Nephron progenitor cell (in vitro differentiated cells): ENCODE measurements at places on chromosomes 7 and 10.

GRCh38 chr7:124022551-124022950 lies 10.3 kb downstream of the TMEM229A start:
- no peak for DNase-seq

GRCh38 chr10:30000802-30001571 lies 58.4 kb downstream of the JCAD start:
- DNase-seq = no peak

- DNase-seq = no peak
Observed at GRCh38 chr10:23496727-23497126, 57.9 kb downstream of the OTUD1 start.

DNA sequence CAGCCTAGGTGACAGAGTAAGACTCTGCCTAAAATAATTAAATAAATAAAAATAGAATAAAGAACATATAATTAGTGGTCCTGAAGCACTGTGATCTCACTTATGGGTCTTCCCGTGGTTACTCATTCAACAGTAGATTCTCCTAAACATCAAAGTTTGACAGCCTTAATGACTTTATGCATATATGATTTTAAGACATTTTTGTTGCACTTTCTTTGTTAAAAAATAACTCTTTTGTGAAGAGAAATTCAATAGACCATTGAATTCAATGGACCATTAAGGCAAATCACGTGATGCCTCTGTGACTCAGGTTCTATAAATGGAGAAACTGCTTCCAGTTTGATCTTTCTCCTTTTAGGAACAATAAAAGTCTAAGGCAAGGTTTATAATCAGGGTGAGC lies 59.6 kb downstream of the ATOH7 start:
- no peak for DNase-seq

DNA sequence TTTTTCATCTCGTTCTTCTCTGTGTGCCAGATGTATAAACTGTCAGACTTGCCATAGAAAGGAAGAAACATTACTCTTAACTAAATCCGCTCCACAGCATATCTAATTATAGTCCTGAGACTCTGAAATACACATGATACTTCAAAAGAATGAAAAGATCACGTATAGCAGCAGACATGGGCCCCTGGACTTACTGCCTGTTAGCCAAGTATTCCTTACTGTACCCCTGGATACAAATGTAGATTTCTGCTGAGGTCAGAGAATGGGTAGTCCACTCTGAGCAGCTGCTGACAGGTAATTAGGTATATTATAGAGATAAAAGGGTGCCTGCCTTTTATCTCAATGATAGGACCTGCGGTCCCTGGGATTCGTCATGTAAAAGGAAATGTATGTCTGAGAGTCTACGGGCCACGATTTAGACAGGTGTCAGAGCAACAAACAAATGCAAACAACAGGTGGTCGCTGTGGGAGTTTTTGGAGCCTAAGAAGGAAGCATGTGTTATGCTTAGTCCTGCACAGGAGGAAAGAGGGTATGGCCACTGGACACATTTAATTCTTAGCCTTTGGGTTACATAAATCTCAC lies 69.4 kb downstream of the VOPP1 start:
- no peak for DNase-seq

DNA sequence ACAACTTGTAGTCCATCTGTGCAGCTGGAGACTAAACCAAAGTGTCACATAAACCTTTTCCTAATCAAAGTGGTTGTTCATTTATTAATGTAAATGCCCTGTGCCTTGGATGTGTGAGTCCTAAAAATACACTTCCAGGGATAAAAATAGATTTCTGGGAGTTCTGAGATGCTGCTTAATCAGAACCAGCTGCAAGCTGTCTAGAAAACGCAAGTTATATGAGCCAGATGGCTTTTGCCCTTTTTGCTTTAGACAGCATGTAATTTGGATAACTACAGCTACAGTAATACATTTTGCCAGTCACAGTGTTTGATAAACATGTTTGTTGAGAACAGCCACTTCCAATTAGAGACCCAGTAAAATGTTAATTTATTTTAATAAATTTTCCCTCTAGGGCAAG lies 185.1 kb upstream of the PRPS1L1 start:
- no peak for DNase-seq

- no peak for DNase-seq
Observed at GRCh38 chr7:129162732-129163131, 18.2 kb downstream of the TSPAN33 start.

DNA sequence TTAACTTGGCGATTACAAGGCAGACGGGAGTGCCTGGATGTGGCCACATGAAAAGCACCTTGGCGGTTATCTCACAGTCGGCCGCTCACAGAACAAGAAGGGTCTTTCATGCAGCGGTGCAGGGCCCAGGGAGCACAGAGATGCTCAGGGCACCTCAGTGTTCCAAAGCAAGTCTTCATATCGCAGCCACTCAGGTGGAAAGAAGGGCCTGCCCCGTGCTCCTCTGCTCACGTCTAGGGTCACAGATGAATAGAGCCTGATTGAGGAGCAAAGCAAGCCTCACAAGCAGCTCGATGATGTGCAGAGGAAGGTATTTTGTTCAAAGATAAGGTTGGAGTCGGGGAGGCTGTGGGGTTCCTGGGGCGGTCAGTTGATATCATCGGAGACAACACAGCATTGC lies 297.8 kb downstream of the WDR11 start:
- DNase-seq = peak; percentile 10

DNA sequence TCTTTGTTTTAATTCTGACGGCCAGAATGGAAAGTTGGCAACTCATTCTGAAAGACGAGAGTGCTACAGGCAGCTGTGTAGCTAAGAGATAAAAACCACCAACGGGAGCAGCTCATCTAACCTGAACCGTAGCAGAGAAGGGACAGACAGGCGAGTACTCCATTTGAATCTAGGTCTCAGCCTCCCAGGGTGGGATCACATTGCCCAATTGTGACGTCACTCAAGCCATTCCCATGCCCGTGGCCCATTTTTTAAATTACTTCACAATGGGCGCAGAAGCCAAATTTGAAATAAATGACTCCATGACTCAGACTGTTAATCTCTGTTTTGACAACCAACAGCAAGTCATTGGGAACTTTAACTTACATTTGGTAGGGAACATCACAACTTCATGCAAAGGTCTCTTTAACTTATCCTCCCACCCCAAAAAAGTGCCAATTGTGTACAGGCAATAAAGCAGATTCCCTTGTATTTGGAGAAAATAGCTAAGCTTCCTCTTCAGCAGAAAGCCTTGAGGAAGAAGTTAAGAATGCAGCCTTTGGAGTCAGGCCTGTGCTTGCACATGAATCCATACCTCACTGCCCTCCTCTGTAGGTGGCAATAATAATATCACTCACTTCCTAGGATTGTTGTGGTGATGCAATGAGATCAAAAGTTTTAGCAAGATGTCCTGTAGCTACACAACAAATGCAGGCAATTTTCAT lies 93.2 kb upstream of the KIF5B start:
- no peak for DNase-seq

DNA sequence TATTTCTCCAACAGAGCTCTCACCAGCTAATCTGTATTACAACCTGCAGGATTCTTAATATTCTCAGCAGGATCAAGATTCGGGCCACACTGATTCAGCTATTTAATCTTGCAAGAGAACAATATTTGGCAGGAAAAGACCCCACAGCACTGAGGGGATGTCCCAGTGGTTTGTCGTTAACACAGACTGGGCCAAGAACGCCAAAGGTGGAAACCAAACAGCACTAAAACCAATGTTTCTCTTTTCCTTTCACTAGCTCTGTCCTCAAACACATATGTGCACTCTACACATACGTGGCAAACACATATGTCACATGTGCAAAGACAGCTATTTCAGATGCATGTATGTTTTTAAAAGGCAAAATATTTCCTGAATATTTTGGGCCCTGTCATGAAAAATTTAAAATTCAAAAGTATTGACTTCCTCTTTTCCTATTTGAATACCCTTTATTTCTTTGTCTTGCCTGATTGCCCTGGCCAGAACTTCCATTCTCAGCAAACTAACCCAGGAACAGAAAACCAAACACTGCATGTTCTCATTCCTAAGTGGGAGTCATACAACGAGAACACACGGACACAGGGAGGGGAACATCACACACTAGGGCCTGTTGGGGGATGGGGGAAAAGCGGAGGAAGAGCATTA lies 51.7 kb upstream of the NEBL start:
- DNase-seq = no peak

DNA sequence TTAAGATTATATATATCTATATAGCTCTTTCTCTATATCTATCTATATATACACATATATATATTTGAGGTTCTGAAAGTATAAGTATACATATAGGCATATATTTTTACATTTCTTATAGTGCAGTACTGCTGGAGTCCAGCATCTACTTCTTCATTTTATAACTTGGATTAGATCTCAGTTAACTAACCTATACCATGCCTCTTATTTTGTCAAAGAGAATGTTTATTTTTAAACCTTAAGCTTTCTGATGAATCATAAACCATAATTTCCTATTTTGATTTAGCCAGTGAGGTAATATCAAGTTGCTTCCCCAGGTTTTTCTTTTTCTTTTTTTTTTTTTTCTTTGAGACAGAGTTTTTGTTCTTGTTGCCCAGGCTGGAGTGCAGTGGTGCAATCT lies 8.1 kb downstream of the ZNF32 start:
- no peak for DNase-seq

DNA sequence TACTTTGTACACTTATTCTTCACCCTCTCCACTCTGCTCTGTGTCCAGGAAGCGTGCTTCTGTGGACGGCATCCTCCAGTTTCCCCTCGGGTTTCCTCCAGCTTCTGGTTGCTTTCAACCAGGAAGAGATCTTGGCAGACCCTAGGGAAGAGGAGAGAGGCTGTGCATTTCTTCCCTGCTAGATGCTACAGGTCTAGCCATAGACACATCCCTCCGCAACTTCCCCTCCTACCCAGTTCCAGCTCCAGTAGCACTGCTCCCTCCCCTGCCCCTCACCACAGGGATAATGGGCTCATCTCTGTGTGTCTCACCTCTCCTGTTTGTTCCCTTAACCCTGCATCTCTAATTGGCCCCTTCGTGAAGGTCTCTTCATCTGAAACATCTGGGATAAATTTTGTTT lies 16.3 kb downstream of the TLL2 start:
- no peak for DNase-seq

DNA sequence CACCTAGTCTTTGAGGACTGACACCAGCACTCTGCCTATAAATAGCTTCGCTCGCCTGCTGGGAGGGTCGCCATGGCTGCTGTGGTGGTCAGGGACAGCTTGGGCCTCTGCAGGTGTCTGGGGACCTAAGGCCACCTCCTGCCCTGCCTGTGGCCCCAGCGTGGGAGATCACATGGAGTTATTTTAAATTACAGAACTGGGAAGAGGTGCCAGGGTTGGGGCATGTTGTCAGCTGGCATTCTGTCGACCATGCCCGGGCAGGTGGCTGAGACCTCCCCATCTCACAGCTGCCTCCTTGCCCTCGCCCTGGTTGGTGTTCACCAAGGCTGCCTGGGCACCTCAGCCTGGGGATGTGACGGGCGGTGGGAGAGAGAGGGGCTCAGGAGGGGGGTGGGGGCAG lies 18.1 kb downstream of the SHH start:
- no peak for DNase-seq

DNA sequence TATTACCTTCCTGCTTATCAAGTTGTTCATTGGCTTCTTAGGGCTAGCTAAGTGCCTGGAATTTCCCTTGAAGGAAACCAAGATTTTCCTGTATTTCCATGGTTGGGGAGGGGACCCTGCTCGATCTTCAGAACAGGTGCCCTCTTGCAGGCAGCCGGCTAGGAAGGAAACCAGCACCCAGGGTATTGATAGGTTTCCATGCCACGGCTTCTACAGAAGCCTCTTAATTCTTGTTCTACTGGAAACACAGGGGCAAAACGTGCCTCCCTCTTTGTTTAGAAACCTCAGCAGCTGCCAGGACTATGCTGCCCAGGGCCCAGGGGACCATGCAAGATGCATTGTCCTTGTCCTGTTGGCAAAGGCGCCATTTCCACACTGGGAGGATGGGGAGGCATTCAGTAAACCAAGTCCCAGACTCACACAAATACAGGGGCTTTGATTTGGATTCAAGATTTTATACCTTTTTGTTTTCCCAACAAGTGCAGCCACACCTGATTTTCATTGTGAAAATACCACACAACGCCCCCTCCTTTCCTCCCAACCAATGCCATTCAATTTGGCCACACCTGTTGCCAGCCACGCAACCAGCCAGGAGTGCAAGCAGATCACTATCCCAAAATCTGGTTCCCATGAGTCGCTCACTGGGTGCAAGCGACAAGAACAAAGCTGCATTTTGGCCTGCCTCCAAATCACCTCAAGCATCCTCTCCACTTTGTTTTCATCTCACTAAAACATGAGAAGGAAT lies 29.6 kb downstream of the C10orf71 start:
- DNase-seq = no peak

DNA sequence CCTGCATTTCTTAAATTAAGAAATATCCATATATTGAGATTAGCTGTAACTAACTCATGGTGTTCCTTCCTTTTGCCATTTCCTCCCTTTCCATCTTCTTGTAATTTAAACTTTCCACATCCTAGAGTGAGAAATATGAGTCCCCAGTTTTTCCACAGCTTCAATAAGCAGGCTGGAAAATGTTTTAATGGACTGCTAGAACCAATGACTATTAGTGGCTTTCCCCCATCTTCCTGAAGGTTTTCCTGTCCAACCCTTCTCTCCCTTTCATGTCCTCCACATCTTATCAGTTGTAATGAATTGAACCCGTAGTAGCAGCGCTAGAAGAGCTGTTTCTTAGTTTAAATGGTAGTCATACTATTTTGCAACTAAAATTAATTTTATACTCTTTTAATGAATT lies 145.7 kb downstream of the AHR start:
- no peak for DNase-seq

DNA sequence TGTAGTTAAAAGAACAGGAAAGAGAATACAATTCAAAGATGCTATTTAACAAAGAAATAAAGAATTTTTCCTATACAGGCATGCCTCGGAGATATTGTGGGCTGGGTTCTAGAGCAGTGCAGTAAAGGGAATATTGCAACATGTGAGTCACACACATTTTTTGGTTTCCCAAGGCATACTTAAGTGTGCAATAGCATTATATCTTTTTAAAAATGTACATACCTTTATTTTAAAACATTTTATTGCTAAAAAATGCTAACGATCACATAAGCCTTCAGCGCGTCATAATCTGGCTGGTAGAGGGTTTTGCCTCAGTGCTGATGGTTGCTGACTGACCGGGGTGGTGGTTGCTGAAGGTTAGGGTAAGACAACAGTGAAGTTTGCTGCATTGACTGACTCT lies 54.4 kb downstream of the ESYT2 start:
- no peak for DNase-seq

DNA sequence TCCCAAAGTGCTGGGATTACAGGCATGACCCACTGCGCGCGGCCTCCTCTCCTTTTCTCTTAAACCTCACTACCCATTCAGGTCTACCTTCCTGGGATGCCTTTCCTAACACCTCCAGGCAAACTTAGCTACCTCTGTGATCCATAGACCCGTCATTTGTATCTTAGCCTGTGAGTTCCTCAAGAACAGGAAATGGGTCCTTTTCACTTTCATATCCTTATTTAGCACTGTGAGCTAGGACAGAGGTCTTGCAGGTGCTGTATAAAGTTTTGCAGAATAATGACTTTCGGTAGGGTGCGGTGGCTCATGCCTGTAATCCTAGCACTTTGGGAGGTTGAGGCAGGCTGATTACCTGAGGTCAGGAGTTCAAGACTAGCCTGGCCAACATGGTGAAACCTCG lies 215.7 kb downstream of the RELN start:
- DNase-seq = no peak

- DNase-seq = no peak
Observed at GRCh38 chr10:113780681-113781250, 29.3 kb downstream of the PLEKHS1 start.

- peak; percentile 50 for DNase-seq
Observed at GRCh38 chr7:131897016-131897789, 340.8 kb upstream of the PODXL start.
